ENCODE measurements at places on chromosomes 5 and 9. TPM values are rescaled to one million over a fixed set of nuclear protein-coding genes. Genes with fewer than 3 reads are reported as not detected.

- no peak overlapping the region for H3K4me3 ChIP-seq
- H3K27me3 ChIP-seq, result no peaks in the 10 kb centered on the region
- H3K36me3 ChIP-seq, result no peaks in the 10 kb centered on the region
Measured at GRCh38 chr5:25948278-25948677, 1090.1 kb downstream of the CDH9 start.

DNA sequence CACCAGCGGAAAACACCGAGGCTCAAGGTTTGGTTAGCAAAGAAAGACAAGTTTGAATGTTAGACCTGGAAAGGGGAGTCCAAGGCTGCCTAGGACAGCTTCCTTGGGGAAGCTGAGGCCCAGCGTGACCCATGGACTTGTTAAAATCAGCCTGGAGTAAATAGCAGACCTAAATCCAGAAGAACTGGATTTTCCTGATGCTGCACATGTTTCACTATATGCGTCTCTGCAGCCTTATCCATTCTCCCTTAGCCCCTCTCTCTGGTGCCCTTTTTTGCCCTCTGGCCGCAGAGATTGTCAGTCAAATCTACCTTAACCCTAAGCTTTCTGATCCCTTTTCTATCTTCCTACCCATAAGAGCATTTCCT, 119.9 kb downstream of the NTRK2 start:
- no peak overlapping the region for H3K27ac ChIP-seq
- no peaks in the 10 kb centered on the region for H3K36me3 ChIP-seq
- no peak for DNase-seq
- H3K4me3 ChIP-seq, result no peak overlapping the region
- H3K4me1 ChIP-seq, result peaks cover 6% of the 10 kb centered on the region

- no peak overlapping the region for H3K4me3 ChIP-seq
- H3K27me3 ChIP-seq, result no peaks in the 10 kb centered on the region
- H3K36me3 ChIP-seq, result no peaks in the 10 kb centered on the region
- H3K4me1 ChIP-seq, result no peaks in the 10 kb centered on the region
- DNase-seq, result no peak
Measured at GRCh38 chr5:163695830-163696578, 190.6 kb downstream of the MAT2B start.

- H3K4me3 ChIP-seq, result no peak overlapping the region
- DNase-seq, result no peak
- no peaks in the 10 kb centered on the region for H3K27me3 ChIP-seq
- H3K4me1 ChIP-seq, result peaks cover 24% of the 10 kb centered on the region
- no peak overlapping the region for H3K27ac ChIP-seq
- H3K36me3 ChIP-seq, result no peaks in the 10 kb centered on the region
Measured at GRCh38 chr5:73230264-73231245, 57.6 kb downstream of the TMEM174 start.

GAS1 gene
- 163 TPM for total RNA-seq

IFNB1 gene
- not detected for total RNA-seq

SPINK4 gene
- not detected for total RNA-seq

FAM221B gene
- not detected for total RNA-seq

DNA sequence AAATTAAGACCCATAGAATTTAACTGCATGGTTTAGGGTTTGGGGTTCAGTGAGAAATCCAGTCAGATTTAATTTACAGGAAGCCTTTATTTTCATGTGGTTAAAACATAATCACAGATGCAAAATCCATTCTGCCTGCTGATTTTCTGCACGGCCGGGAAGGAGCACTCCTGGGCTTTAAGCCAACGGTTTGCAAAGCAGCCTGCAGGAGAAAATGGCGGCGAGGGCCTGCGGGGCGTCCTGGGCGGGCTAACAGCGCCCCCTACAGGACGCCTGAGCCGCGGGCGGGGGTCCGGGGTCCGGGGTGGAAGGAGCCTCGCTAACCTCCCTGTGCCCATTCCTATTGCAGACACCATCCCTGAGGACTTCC, 47.6 kb downstream of the THBS4 start:
- H3K27ac ChIP-seq, result peak overlapping the region; percentile 66
- no peaks in the 10 kb centered on the region for H3K36me3 ChIP-seq
- DNase-seq, result no peak
- peaks cover 6% of the 10 kb centered on the region for H3K4me1 ChIP-seq
- H3K27me3 ChIP-seq, result no peaks in the 10 kb centered on the region

DNA sequence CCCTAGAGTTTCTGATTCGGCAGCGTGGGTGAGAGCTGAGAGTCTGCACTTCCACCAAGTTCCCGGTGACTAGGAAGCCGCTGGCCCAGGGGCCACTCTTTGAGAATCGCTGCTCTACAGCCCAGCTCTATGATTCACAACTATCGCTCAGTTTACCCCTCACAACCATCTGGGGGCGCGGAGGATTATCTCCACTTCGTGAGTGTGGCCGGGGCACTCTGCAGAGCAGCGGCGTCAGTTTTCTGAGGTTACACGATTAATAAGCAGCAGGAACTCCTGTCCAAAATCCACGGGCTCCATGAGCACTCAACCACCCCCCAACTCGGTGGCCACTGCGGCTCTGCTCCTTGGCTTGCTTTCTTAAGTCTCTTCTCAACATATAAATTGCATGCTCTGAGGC, 19.3 kb downstream of the CORO2A start:
- no peak overlapping the region for H3K4me3 ChIP-seq
- no peaks in the 10 kb centered on the region for H3K27me3 ChIP-seq
- peaks cover 9% of the 10 kb centered on the region for H3K4me1 ChIP-seq

DNA sequence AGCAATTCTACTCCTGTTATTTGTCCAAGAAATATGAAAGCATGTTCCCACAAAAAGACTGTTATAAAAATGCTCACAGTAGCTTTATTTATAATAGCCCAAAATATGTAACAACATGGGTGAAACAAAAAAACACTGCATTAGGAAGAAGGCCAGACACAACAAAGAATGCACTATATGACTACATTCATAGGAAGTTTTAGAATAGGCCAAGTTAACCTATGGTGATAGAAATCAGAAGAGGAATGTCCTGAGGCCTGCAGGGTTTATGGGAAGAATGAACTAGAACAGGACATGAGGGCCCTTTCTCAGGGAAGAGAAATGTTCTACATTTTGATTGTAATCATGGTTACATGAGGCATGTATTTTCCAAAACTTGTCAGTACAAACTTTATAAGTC, 24.7 kb upstream of the TAS2R1 start:
- H3K27ac ChIP-seq, result no peak overlapping the region
- no peak for DNase-seq
- peaks cover 7% of the 10 kb centered on the region for H3K4me1 ChIP-seq
- no peaks in the 10 kb centered on the region for H3K27me3 ChIP-seq
- no peaks in the 10 kb centered on the region for H3K36me3 ChIP-seq
- no peak overlapping the region for H3K4me3 ChIP-seq

PRSS3 gene
- 7.6 TPM for total RNA-seq

DNA sequence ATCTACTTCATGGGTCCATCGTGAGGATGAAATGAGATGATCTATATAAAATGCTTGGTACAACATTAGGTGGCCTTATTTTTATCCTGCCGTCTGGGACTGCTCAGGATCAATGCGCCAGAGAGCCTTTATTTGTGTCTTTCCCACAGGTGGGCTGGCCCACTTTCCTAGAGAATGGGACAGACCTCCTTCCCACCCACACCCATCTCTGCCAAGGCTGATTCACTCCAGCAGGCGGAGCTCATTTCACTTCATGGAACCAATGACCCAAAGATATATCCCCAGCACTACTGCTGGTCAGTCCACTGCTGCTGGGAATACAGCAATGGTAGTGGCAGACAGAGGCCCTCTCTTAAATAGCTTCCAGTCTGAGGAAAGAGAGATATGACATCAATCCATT, 35.7 kb downstream of the TGFBI start:
- no peaks in the 10 kb centered on the region for H3K36me3 ChIP-seq
- H3K27ac ChIP-seq, result no peak overlapping the region
- H3K4me3 ChIP-seq, result no peak overlapping the region
- no peaks in the 10 kb centered on the region for H3K27me3 ChIP-seq

PCDHGC5 gene
- 3.4 TPM for total RNA-seq

BTNL9 gene
- 34.1 TPM for total RNA-seq

DNA sequence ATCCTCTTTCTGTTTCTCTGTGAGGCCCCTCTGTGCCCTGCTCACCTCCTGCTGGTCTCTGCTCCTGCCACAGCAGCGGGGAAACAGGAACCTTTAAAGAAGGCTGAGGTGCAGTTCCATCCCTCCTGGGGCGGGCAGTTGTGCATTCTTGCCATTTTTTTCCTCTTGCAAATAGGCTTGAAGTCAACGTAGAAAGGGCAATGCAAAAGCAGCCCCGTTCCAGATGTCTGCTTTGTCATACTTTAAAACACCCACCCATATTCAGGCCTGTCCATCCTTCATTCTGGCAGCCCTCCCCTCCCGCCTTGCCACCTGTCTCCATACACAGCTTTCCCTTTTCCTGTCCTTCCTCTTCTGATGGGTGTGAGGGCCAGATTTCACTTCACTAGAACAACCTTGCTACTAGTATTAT, 65.4 kb upstream of the KLF9 start:
- no peak overlapping the region for H3K4me3 ChIP-seq
- peak overlapping the region; percentile 95 for H3K27ac ChIP-seq
- H3K4me1 ChIP-seq, result peaks cover 97% of the 10 kb centered on the region
- no peak for DNase-seq

SEMA5A gene
- 9.3 TPM for total RNA-seq

- no peaks in the 10 kb centered on the region for H3K36me3 ChIP-seq
- no peak for DNase-seq
- no peak overlapping the region for H3K27ac ChIP-seq
- no peaks in the 10 kb centered on the region for H3K27me3 ChIP-seq
- no peak overlapping the region for H3K4me3 ChIP-seq
- H3K4me1 ChIP-seq, result peaks cover 8% of the 10 kb centered on the region
Measured at GRCh38 chr5:107486489-107486888, 184.2 kb downstream of the EFNA5 start.

DNA sequence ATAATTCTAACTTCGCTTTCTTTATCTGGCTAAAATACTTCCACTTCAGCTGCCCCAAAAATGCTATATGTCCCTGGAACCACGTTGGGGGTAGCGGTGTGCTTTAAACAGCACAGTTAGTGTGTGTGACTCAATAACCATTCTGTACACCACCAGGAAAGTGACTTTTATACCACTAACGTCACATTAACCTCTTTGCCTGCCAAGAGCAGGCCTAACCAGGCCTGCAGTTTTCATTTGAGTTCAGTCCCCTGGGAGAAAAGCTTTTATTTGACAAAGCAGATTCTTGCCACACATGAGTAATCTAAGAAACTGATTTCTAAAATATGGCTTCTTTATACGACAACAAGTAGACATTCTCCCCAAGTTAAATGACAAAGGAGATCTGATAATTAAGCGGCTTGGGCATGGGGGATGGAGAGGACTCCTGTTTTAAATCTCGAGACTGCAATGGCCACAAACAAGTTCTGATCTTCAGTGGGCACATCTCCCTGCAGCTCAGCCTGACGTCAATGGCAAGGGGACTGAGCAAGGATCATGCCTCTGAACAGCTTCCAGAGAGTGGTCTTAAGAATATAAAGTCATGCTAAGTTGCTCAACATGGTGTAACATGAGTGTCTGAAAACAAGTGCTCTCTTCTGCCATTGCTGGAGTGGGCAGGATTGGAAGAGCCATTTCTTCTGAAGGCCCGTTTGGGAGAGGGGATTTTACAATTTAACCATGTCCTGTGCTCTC, 91.8 kb downstream of the GLIS3 start:
- no peaks in the 10 kb centered on the region for H3K36me3 ChIP-seq
- H3K27me3 ChIP-seq, result no peaks in the 10 kb centered on the region
- DNase-seq, result no peak
- H3K4me3 ChIP-seq, result no peak overlapping the region
- H3K27ac ChIP-seq, result peak overlapping the region; percentile 57
- H3K4me1 ChIP-seq, result peaks cover 20% of the 10 kb centered on the region
